Chondrocyte (in vitro differentiated cells): ENCODE measurements at places on chromosomes 3 and 15. TPM values are rescaled to one million over a fixed set of nuclear protein-coding genes. Genes with fewer than 3 reads are reported as not detected.
A peak's percentile ranks its signal among the peaks of the same experiment; 100 is the strongest.

The CISH gene
- 0.85 to 1.8 TPM (median 1.8 TPM) in 3 replicates for total RNA-seq

The CATSPER2 gene
- 1.6 to 3.6 TPM (median 3.1 TPM) in 3 replicates for total RNA-seq

The ARL14 gene
- total RNA-seq: not detected in 3 replicates

The SPINK8 gene
- total RNA-seq: not detected in 3 replicates

The SCN11A gene
- total RNA-seq: 0.07 TPM in 1 of 3 replicates, not detected in the others

The LRTM1 gene
- total RNA-seq: not detected in 3 replicates

The PCSK6 gene
- total RNA-seq: 0.40 to 2.0 TPM (median 1.4 TPM) in 3 replicates

The PXK gene
- total RNA-seq: 30.2 to 32.0 TPM (median 31.4 TPM) in 3 replicates

The ACTC1 gene
- total RNA-seq: 6.2 to 19.5 TPM (median 7.1 TPM) in 3 replicates

The CIDEC gene
- not detected in 3 replicates for total RNA-seq

The CEMIP gene
- total RNA-seq: 138 to 146 TPM (median 143 TPM) in 3 replicates

The TM2D3 gene
- total RNA-seq: 42.0 to 46.5 TPM (median 44.7 TPM) in 3 replicates

DNA sequence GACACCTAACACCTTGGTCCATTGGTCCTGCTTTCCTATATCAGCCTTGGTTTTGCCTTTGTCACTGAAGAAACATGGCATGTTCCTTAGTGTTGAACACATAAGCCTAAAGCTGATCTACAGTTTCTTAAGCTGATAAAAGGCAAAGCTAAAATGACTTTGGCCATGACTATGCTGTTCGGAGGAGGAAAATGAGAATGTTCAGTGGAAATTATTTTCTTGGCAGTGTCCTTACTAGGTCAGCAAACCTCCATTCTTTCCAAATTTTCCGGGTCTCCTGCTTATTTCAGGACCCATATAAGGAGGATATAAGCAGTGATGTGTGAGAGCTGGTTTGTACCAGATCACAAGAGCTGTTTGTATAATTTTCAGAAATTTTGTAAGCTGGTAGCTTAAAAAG is 832.9 kb upstream of the CFAP20DC start:
- no peak for DNase-seq
- H3K36me3 ChIP-seq: no peaks in the 10 kb centered on the region
- H3K4me1 ChIP-seq: peaks cover 14% of the 10 kb centered on the region
- no peak overlapping the region for H3K27ac ChIP-seq
- no peak overlapping the region for H3K4me3 ChIP-seq

DNA sequence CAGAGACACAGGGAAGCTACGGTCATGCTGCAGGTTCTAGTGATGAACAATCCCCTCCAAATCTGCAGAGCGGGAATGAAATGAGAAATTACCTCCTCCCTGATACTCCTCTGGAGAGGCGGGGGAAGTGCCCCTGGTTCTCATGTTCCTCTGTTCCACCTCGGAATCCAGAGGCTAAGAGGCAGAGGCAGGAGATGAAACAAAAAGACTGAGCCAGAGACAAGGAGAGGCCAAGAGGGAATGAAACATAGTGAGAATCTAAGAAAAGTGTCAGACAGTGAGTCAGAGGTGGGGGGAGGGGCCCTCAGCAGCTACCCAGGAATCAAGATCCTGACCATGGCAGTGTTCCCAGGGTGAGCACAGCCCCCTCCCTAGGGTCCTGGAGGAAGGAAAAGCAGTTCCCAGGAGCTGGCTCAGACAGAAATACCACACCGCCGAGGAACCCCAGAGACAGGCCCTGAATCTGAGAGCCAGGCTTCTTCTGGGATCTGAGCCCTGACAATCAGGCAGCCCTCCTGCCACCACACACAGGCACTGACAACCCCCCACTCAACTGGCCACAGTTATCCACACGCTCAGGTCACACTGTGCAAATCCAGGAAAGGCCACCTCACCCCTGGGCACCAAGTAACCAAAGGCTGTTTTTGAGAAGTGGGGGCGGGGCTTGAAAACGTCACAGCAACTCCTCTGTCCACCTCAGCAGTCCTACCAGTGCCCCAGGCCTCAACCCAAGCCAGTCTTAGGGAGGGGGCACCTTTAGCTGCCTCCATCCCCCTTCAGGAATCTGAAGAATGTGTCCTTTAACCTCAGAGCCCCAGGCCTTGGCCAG is 2.4 kb downstream of the CSRNP1 start:
- peaks cover 2% of the 10 kb centered on the region for H3K36me3 ChIP-seq
- peaks cover 73% of the 10 kb centered on the region for H3K4me1 ChIP-seq

GRCh38 chr3:184284696-184285095 is 8.9 kb downstream of the ECE2 start:
- H3K36me3 ChIP-seq: no peaks in the 10 kb centered on the region
- no peak overlapping the region for H3K27ac ChIP-seq
- peaks cover 10% of the 10 kb centered on the region for H3K27me3 ChIP-seq
- no peak for DNase-seq
- H3K4me3 ChIP-seq: no peak overlapping the region
- peaks cover 5% of the 10 kb centered on the region for H3K4me1 ChIP-seq

- H3K27ac ChIP-seq: no peak overlapping the region
- no peaks in the 10 kb centered on the region for H3K27me3 ChIP-seq
- peaks cover 2% of the 10 kb centered on the region for H3K4me1 ChIP-seq
- no peak overlapping the region for H3K4me3 ChIP-seq
Observed at GRCh38 chr3:38507120-38507519, 11.0 kb downstream of the EXOG start.

GRCh38 chr3:71955240-71956068 is 170.5 kb upstream of the PROK2 start:
- peak overlapping the region; percentile 5 for H3K27ac ChIP-seq
- no peaks in the 10 kb centered on the region for H3K36me3 ChIP-seq
- no peak overlapping the region for H3K4me3 ChIP-seq
- no peak for DNase-seq

DNA sequence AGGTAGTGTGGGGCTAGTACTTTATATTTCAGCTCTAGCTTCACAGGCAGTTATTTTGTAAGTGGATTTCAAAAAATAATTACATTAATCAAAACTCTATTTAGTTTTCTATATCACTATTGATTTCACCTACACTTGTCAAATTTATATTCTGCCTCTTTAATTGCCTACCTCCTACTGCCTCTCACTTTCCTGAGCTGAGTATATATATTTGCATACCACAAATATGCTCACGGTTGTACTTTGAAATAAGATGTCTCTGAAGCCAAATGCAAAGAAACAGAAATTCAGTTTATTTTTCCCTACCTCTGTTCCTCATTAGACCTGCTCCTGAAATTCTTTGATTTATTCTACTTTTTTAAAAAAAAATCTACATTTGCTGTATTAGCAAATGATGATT is 309.3 kb upstream of the TGFBR2 start:
- H3K36me3 ChIP-seq: no peaks in the 10 kb centered on the region
- no peak for DNase-seq
- no peak overlapping the region for H3K4me3 ChIP-seq
- peaks cover 37% of the 10 kb centered on the region for H3K4me1 ChIP-seq
- H3K27me3 ChIP-seq: no peaks in the 10 kb centered on the region

DNA sequence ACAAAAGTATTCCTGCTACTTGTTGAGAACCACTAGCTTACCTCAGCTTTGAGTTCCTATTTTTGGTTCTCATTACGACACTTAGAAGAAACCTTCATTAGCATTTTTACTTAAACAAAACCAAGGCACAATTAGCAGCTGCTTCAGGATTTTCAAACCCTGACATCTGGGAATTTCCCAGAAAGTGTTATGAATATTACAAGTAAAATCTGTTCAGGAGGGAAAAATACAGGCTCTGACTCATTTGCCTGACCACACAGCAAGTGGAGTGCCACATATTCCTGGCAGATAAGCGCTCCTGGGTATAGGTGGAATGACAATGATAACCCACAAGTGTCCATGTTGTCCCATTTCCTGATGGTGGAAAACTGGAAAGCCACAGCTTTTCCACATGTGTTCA is 10.3 kb upstream of the RFTN1 start:
- no peak for DNase-seq
- peaks cover 1% of the 10 kb centered on the region for H3K36me3 ChIP-seq
- H3K4me1 ChIP-seq: peaks cover 17% of the 10 kb centered on the region

DNA sequence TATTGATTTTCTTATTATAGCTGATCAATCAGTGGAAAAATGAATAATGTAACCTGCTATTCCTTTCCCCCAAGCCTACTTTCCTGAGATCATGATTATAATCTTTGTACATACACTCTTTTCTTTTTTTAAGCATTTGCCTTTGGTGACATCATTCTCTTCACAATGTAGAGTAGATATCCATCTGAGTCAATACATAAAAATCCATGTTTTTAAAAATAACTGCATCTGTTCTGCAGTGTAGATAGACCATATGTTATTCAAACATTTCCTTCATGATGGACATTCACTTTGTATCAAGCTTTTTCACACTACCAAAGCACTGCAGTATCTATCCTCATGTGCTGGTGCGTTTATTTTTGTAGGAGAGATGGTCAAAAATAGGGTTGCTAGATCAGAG is 211.1 kb downstream of the PTPRG start:
- H3K36me3 ChIP-seq: no peaks in the 10 kb centered on the region
- H3K4me1 ChIP-seq: peaks cover 22% of the 10 kb centered on the region
- H3K4me3 ChIP-seq: no peak overlapping the region
- H3K27me3 ChIP-seq: no peaks in the 10 kb centered on the region

GRCh38 chr15:41262571-41262970 is 31.5 kb downstream of the CHP1 start:
- H3K27me3 ChIP-seq: no peaks in the 10 kb centered on the region
- H3K27ac ChIP-seq: no peak overlapping the region
- peaks cover 11% of the 10 kb centered on the region for H3K4me1 ChIP-seq
- no peak for DNase-seq
- no peak overlapping the region for H3K4me3 ChIP-seq

DNA sequence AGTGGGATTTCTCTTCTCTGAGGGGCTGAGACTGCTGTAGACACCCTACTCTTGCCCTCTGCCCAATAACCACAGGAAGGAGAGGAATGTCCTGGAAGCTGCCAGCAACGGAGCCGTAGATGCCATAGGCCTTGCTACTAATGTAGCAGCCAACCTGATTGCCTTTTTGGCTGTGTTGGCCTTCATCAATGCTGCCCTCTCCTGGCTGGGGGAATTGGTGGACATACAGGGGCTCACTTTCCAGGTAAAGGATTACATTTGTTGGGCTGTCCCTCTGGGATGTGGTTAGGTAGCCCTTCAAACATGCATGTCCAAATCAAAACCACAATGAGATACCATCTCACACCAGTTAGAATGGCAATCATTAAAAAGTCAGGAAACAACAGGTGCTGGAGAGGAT is 16.1 kb downstream of the SLC28A2 start:
- DNase-seq: no peak
- no peak overlapping the region for H3K4me3 ChIP-seq
- no peaks in the 10 kb centered on the region for H3K36me3 ChIP-seq
- H3K27ac ChIP-seq: no peak overlapping the region

DNA sequence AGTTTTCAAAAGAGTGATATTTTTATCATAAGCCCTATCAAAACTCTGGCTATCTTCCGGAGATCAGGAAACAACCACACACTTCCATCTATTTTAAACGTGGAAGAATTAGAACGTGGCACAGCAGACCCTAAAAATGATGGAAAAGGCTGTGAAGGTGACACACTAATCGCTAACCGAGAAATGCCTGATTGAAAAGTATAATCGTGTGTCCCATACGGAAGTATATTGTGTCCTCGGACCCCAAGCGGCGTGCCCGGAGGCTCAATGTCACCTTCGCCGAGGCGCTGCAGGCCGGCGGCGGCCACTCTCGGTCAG is 642 bp downstream of the COX5A start:
- H3K27ac ChIP-seq: peak overlapping the region; percentile 81
- no peaks in the 10 kb centered on the region for H3K27me3 ChIP-seq
- no peak for DNase-seq
- H3K4me1 ChIP-seq: peaks cover 16% of the 10 kb centered on the region

DNA sequence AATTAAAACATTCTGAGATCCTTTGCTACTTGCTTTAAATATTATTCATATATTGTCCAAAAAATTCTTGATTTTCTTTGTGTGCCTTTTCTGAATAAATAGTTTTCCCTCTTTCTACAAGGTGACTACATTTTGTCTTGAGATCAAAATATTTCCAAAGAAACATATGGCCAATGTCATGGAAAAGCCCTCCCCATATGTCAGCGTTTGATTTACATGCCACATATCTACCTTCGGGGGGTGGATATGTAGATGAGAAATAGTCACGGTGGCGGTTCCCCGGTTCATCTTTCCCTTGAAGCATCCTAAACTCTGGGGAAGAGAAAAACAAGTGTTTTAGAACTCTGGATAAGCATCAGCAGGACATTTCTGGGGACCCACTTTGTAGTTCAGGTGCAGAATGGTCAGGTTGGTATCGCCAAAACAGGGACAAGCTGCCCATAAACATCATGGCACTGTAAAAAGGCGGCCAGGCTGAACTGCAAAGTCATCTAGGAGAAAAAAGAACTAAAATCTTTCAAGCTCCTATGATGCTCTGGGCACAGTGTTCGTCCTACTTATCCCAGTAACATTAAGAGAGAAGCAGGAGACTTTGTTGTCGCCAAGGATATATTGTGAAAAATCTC is 91.5 kb downstream of the MEX3B start:
- no peak overlapping the region for H3K27ac ChIP-seq
- no peak for DNase-seq
- peaks cover 38% of the 10 kb centered on the region for H3K4me1 ChIP-seq
- H3K36me3 ChIP-seq: no peaks in the 10 kb centered on the region

GRCh38 chr15:87757084-87757483 is 499.5 kb downstream of the NTRK3 start:
- H3K4me1 ChIP-seq: peaks cover 28% of the 10 kb centered on the region
- no peak for DNase-seq

- DNase-seq: no peak
- H3K4me3 ChIP-seq: peak within 1 kb of the TSS; percentile 91
- no peaks in the 10 kb centered on the region for H3K27me3 ChIP-seq
- H3K36me3 ChIP-seq: peaks cover 5% of the 10 kb centered on the region
- peaks cover 17% of the 10 kb centered on the region for H3K4me1 ChIP-seq
Observed at GRCh38 chr15:89654847-89655805, at the start of gene KIF7. Gene KIF7, minus strand, starts transcription at chr15:89655467. Its CDS starts 2,537 bp downstream, at chr15:89652930.

GRCh38 chr3:161081633-161082032 is 23.5 kb downstream of the B3GALNT1 start:
- peaks cover 11% of the 10 kb centered on the region for H3K36me3 ChIP-seq
- H3K4me3 ChIP-seq: no peak overlapping the region
- H3K27me3 ChIP-seq: no peaks in the 10 kb centered on the region
- no peak overlapping the region for H3K27ac ChIP-seq
- peaks cover 17% of the 10 kb centered on the region for H3K4me1 ChIP-seq
- no peak for DNase-seq

DNA sequence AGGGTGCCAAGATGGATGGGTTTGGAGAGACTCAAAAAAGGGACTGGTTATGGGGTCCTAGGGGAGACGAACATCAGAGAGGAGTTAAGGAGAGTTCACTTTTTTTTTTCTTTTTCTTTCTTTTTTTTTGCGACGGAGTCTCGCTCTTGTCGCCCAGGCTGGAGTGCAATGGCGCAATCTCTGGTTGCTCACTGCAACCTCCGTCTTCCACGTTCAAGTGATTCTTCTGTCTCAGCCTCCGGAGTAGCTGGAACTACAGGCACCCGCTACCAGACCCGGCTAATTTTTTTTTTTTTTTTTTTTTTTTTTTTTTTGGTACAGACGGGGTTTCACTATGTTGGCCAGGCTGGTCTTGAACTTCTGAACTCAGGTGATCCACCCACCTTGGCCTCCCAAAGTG is 1.2 kb downstream of the SPINT1 start:
- H3K4me1 ChIP-seq: peaks cover 8% of the 10 kb centered on the region
- H3K4me3 ChIP-seq: peak overlapping the region; percentile 65
- peaks cover 11% of the 10 kb centered on the region for H3K27me3 ChIP-seq
- DNase-seq: no peak

- H3K27me3 ChIP-seq: no peaks in the 10 kb centered on the region
- no peak for DNase-seq
- peaks cover 13% of the 10 kb centered on the region for H3K4me1 ChIP-seq
- no peak overlapping the region for H3K27ac ChIP-seq
- no peak overlapping the region for H3K4me3 ChIP-seq
- no peaks in the 10 kb centered on the region for H3K36me3 ChIP-seq
Observed at GRCh38 chr15:55586808-55587207, 1.3 kb downstream of the PYGO1 start.
